ENCODE measurements at places on chromosomes 1 and 21.
A peak's percentile ranks its signal among the peaks of the same experiment; 100 is the strongest.

DNA sequence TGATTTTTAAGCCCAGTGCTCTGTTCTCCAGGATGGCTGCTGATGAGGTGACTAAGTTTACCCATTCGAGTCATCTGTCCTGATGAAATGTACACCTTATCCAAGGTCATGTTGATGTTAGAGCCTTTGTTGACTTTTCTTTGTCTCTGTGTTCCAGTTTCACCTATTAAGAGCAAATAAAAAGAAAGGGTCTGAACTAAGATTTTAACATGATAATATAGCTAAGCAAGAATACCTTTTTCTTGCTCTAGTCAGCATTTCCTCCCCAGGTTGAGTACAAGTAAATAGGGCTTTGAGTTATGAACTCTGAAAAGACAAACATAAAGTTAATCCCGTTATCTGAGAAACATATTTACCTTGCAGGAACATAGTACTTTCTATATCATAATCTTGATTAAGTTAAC lies 52.1 kb upstream of the GPR88 start:
- no peak for DNase-seq

DNA sequence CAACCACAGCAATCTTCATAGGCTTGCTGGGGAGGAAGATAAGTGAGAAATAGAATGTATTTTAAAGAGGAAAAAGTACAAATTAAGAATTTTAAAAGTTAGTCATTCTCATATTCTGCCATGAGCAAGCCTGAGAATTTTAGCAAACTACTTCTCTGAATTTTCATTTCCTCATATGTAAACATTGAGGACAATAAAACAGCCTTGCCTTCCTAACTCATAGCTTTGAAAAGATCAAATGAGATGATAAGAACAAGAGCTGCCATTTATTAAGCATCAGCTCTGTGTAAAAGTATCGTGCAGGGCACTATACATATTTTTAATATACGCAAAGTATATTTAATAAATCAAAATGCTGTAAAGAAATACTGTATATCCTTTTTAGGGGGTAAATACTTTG lies 286.0 kb downstream of the NFIA start:
- DNase-seq = no peak

DNA sequence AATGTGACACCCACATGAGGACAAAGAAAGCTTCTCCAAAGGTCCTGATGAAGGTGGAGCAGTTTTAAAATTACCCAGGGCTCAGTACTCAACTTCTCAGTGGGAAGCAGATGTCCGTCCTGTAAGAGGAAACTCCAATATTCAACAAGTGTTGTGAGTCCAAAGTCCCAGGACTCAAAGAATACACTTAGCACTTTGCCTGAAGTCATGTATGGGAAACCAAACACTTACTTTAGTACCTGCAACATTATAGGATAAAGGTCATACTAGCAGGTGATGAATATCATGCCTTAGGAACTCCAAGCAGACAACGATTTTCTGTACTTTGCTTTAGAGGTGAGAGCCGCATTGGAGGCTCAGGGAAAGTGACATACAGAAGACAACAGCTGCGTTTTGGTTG lies 37.2 kb upstream of the ST6GALNAC3 start:
- no peak for DNase-seq

DNA sequence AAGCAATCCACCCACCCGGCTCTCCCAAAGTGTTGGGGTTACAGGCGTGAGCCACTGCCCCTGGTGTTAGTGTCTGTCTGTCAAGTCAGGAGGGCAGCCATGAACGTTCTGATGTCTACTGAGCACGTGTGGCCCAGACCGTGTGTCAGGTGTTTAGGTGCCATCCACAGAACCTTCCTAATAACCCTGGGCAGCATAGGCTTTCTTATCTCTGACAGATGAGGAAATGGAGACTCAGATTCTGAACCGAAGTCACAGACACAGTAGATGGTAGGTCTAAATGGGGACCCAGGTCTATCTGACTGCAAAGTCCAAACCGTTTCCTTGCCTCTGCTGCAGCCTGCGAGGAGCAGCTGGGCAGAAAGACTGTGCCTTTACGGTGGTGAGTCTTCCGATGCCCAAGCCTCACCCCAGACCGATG lies 622 bp upstream of the IL6R start:
- no peak for DNase-seq

DNA sequence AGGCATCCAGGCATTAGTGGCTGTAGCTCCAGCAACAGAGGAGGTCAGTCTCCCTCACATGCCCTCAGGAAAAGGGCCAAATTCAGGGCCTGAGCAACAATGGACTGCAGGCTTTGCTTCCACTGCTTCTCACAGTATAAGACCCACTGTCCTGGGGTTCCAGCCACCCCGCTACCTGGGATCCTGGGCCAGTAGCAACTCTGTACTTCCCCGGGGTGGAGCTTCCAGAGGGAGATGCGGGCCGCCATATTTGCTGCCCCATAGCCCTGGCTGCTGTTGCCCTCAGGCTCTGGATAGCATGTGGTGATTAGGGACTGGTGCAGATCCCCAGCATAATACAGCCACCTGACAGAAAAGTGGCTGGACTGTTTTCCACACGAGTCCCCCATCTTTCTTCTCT lies 201.1 kb upstream of the POGK start:
- DNase-seq = no peak

GRCh38 chr1:201498621-201499020 lies 8.3 kb downstream of the CSRP1 start:
- DNase-seq = no peak

DNA sequence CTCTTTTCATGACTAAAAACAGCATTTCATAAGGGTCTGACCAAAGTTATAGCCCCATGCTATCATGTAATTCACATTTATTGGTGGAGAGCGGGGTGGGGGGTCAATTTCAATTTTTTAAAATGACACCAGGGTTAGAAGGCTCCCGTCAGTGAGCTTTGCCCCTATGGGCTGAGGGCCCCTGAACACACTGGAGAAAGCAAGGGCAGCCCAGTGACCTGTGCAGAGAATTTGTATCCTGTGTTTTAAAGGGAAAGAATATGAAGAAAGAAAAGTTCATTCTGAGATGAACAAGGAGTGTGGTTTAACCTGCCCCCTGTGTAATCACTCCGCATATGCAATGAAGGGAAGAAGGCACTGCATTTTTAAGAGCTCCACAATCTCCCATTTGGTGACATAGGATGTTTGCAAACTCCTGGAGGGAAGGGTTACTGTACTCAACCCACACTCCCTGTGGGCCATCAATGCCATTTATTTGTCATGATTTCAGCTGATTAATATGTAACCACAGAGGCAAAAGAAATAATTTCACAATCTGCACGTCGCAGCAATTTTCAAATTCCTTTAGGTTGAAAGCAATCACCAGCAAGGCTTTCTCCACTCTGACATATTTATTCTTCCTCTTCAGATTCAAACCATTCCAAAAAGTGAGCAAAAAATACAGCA lies 95.6 kb downstream of the ZNF281 start:
- no peak for DNase-seq

- no peak for DNase-seq
These were observed 24.9 kb downstream of the NGF start for GRCh38 chr1:115313182-115313581.

GRCh38 chr1:88552226-88552625 lies 131.8 kb upstream of the PKN2 start:
- no peak for DNase-seq

- DNase-seq = no peak
These were observed 380 bp downstream of the COL18A1 start for GRCh38 chr21:45405271-45405818.

GRCh38 chr1:21232044-21232443 lies 55.3 kb upstream of the EIF4G3 start:
- peak; percentile 33 for DNase-seq

Data from 8988T (cell line).